ENCODE measurements at places on chromosomes 4 and X.

- DNase-seq, result no peak
Observed at GRCh38 chr4:155688211-155688610, 21.6 kb downstream of the GUCY1A1 start.

DNA sequence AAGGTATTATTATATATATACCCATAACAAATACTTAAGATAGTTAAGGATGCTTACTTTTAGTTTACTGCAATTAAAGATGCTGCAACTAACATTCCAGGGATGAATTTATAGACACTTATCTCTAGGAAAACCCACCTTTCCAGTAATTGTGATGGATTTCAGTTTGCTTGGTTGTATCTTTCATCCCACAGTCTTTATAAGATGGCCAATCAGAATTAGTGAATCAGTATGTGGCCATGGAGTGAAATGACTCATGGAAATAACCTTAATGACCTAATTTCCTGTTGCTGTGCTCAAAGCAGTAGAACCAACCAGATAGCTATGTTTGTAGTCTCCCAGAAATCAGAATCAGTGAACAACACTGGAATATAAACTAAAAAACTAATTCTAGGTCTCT lies 26.4 kb downstream of the MOSPD2 start:
- no peak for DNase-seq

DNA sequence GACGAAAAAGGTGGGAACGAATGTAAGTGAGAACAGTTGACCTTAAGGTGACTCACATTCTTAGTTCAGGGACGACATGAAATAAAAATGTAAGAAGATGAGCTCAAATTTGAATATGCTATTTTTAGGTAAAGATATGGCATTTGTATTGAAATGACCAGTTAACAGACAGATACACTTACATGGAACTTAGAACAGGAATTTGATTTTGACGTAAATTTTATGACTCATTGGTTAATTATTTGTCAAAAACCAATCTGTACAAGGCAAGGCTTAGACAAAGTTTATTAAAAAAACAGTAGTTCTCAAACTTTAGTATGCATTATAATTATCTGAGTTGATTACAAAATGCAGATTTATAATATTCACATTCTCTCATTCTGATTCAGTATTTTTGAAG lies 469.4 kb downstream of the CFAP47 start:
- DNase-seq, result no peak

- no peak for DNase-seq
Observed at GRCh38 chrX:110055616-110056015, 52.7 kb downstream of the TMEM164 start.

GRCh38 chr4:36891971-36892370 lies 352.6 kb upstream of the NWD2 start:
- no peak for DNase-seq

DNA sequence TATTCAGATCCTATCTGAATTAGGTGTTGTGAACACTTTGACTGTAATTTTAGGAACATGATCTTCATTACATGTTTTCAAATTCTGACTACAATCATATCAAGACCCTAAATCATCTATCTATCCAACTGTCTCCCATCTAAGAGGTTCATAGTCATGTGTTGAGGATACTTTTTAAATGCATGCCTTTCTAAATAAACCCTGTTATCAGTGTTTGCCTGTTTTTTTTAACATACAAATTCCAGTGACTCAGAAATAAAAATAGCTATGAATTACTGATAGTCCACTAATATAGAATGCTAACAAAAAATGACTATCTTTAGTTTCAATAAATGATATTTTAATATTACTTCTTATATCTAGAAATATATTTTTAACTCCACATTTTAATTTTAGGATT lies 8.0 kb downstream of the RAB28 start:
- no peak for DNase-seq

GRCh38 chr4:150402871-150403272 lies 179.1 kb upstream of the MAB21L2 start:
- no peak for DNase-seq

- DNase-seq, result peak; percentile 5
Observed at GRCh38 chrX:132092439-132093065, 35.3 kb downstream of the FRMD7 start.

DNA sequence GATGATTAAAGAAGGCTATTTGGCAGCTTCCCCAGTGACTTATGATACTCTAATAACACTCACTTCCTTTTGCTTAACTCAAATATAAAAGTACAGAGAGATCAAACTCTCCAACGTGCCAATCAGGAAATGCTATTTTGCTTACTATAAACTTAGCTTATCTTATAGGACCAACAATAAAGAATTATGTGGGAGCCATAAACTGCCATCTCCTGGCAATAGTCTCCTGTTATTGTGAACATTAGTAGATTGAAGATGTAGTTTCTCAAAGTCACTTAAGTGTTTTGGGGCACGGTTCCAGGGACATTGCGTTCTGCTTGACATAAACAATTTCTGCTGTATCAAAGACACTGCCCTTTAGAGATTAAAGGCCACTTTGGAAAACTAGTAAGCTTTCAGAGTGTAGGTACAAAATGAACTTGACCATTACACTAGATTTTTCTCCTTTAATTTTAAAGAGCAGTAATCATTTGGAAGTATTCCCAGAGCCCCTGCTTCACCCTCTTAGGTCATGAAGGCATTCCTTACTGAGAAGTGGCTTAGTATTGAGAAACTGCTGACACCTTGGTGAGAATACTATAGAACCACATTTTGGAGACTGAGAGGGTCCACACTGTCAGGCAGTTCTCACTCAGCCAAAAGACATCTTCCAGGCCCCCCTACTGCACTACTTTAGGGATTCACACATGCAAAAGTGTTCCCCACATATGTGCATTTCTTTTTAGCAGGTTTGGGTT lies 51.9 kb downstream of the MAOA start:
- DNase-seq, result no peak

DNA sequence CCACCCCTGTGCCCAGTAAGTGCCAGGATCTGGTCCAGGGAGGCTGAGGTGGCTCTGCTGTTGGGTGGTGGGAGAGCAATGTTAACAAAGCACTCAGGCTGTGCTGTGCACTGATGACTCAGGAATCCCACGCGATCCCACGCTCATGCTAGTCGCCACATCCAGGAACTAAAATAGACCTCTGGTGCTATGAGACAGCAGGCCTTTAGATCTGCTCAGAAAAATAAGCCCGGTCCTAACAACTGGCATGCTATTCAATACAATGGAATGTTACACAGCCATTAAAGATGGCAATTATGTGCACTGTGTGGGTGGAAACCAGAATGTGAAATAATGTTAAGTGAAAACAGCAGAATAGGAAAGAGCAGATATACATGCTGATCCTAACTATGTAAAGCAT lies 26.0 kb downstream of the ARL13A start:
- DNase-seq, result no peak

DNA sequence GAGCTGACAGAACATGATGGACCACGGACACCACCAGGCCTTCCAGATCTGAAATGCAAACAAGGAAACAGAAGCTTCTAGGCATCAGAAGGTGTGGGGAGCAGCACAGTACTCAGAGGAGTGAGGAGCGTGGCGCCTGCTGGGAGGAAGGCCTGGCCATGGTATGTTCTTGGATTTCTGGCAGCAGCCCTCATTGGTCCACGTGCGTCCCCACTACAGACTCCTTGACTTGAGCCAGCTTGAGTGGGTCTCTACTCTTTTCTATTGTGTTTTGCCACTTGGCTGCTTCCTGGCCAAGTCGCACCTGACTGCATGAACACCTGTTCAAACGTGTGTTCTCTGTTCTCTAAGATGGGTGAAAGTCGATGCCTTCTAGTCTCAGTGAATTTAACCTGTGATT lies 18.0 kb downstream of the ZNF275 start:
- no peak for DNase-seq

GRCh38 chrX:42739258-42739657 lies 38.7 kb downstream of the PPP1R2C start:
- DNase-seq, result no peak

DNA sequence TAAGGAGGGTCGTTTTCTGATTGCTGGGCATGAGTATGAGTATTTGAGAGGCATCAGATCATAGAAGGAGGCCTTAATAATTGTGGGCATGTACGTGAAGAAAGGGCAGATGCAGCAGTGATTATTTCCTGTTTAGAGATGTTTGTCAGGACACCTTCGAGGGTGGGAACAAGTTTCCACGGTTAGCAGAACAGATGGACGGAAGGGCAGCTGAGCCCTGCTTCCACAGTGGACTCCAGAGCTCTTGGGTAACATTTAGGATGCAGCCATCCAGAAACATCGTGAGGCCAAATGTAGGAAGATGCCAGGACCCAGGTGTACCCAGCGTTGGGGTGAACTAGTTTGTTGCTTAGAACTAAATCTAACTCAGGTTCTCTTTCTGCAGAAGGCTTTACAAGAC lies 231.3 kb upstream of the FAT1 start:
- no peak for DNase-seq

GRCh38 chrX:23493941-23494374 lies 159.3 kb downstream of the PTCHD1 start:
- no peak for DNase-seq

DNA sequence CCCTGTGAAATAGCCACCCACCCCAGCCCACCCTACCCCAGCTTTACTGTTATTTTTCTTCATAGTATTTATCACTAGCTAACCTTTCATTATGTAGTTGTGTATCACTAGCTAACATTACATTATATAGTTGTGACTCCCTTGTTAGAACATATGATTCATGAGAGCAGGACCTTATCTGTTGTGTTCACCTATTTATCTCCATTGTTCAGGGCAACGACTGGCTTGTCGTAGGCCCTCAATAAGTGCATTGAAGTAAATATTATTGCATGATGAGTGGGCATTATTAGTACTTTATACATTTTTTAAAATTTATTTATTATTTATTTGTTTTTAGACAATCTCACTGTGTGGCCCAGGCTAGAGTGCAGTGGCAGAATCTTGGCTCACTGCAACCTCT lies 4.2 kb downstream of the SMARCAD1 start:
- no peak for DNase-seq

DNA sequence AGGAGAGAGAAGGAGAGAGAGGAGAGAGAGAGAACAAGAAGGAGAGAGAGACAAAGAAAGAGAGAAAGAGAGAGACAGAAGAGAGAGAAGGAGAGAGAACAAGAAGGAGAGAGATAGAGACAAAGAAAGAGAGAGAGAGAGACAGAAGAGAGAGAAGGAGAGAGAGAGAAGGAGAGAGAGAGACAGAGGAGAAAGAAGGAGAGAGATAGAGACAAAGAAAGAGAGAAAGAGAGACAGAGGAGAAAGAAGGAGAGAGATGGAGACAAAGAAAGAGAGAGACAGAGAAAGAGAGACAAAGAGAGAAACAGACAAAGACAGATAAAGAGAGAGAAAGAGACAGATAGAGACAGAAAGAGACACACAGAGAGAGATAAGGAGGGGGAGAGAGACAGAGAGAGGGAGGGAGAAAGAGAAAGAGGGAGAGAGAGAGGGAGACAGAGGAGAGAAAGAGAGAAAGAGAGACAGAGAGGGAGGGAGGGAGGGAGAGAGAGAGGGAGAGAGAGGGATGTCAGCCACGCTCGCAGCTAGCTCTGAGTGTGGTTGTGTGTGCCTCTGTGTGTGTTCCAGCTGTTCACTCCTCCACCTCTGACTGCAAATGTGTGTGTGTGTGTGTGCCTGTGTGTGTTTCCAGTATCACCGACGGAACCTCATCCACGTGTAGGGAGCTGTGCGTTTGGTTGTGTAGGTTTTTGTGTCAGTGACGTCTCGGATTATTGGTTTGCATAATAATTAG lies 105.8 kb downstream of the CRLF2 start:
- no peak for DNase-seq

DNA sequence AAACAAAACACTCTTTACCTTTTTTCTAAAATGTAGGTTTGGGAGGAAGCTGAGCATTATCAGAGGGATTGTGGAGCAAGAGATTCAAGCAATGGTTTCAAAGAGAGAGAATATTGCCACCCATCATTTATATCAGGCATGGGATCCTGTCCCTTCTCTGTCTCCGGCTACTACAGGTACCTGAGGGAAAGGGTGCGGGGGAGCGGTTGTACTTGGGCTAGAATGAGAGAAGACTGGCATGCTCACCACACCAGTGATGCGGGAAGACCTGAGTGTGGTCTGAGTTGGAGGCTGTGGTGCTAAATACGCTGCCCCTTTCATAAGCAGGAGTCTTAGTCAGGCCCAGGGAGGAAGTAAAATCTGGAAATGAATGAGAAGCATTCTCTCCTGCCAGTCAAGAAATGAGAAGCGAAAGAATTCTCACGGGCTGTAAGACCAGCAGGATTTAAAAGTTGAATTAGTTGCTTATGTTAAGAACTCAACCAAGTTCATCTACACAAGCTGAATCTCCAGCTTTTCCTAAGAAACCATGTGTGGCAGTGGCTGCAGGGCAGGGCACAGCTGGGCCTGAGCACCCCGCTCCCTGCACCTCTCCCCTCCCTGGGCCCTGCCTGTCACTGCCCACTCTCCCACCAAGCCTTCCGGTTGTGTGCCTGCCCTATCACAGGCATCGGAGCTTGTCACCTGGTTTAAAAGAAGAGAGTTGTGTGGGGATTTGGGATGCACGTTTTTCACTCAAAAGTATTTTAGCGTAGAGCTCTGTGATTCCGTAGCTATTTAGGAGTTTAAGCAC lies 24.8 kb upstream of the MSANTD1 start:
- no peak for DNase-seq

- no peak for DNase-seq
Observed at GRCh38 chr4:64584981-64585557, 175.8 kb upstream of the TECRL start.

- no peak for DNase-seq
Observed at GRCh38 chr4:73979407-73979957, 2.3 kb downstream of the PF4 start.

DNA sequence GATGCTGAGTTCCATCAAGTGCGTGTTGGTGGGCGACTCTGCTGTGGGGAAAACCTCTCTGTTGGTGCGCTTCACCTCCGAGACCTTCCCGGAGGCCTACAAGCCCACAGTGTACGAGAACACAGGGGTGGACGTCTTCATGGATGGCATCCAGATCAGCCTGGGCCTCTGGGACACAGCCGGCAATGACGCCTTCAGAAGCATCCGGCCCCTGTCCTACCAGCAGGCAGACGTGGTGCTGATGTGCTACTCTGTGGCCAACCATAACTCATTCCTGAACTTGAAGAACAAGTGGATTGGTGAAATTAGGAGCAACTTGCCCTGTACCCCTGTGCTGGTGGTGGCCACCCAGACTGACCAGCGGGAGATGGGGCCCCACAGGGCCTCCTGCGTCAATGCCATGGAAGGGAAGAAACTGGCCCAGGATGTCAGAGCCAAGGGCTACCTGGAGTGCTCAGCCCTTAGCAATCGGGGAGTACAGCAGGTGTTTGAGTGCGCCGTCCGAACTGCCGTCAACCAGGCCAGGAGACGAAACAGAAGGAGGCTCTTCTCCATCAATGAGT lies 46.6 kb downstream of the RHOH start:
- no peak for DNase-seq

GRCh38 chrX:68114573-68115129 lies 318.6 kb downstream of the OPHN1 start:
- DNase-seq, result no peak

- DNase-seq, result no peak
Observed at GRCh38 chr4:69089388-69089787, 6.9 kb upstream of the UGT2B7 start.

GRCh38 chr4:17275836-17276235 lies 236.1 kb downstream of the QDPR start:
- DNase-seq, result no peak

DNA sequence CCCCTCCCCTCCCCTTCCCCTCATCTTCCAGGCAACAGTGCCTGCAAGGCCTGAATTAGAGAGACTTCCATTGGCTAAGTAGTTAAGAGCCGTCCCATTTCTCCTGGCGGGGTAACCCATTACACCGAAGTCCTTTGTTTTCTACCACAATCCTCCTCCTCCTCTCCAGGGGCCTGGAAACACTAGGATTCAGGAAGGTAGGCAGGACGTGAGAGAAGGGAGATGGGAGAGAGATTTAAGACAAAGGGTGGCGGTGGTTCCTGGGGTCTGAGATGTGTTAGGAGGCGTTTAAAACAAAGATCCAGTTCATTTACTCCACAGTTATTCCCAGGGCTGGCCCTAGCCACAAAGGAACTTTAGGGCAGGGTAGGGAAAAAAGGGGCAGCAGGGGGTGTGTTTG lies 28.0 kb downstream of the NYX start:
- no peak for DNase-seq
